ENCODE measurements at places on chromosomes 16 and 17. TPM values are rescaled to one million over a fixed set of nuclear protein-coding genes. Genes with fewer than 3 reads are reported as not detected.

- peak; percentile 96 for DNase-seq
These were observed 17.0 kb downstream of the CAVIN1 start for GRCh38 chr17:42405963-42406495.

DNA sequence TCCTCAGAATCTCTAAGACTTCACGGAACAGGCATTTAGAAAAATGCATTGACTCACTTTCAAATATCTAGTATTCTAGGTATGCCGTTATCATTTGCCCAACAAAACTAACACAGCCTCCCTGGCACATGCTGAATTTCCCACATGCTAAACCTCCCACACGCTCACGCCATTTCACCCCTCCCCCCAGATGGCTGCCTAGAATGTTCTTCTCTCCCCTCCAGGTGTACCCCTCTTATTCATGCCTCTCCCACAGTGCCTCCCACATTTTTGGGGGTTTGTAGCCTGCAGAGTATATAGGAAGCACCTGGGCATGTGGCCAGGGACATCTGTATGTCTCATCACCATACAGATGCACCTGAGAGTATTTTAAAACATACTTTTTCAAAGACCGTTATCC, 38.2 kb upstream of the ICAM2 start:
- DNase-seq = no peak

GRCh38 chr16:61233713-61234112, 802.5 kb downstream of the CDH8 start:
- no peak for DNase-seq

DNA sequence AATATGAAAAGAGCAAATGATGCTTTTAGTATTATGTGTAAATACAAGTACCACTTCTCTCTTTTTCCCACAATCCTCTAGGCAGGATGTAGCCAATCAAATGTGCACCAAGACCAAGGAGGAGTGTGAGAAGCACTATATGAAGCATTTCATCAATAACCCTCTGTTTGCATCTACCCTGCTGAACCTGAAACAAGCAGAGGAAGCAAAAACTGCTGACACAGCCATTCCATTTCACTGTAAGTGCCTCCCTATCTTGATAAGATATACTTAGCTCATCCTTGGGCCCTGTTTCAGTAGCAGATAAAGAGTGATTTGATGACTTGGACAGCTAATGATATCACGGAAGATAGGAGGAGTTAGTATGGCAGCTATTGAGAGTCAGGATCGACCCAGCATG, 33.7 kb downstream of the TADA2A start:
- no peak for DNase-seq

DNA sequence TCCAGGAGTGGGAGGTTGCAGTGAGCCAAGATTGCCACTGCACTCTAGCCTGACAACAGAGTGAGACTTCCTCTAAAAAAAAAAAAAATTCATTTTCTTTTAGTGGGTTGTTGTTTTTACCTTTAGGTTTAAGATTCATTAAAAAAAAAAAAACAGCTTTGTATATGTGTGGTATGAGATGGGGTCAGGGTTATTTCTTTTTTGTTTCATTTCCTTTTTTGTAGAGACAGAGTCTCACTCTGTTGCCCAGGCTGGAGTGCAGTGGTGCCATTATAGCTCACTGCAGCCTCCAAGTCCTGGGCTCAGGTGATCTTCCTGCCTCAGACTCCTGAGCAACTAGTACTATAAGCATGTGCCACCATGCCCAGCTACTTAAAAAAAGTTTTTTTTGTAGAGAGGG, 47.0 kb downstream of the BCAS3 start:
- DNase-seq = no peak

DNA sequence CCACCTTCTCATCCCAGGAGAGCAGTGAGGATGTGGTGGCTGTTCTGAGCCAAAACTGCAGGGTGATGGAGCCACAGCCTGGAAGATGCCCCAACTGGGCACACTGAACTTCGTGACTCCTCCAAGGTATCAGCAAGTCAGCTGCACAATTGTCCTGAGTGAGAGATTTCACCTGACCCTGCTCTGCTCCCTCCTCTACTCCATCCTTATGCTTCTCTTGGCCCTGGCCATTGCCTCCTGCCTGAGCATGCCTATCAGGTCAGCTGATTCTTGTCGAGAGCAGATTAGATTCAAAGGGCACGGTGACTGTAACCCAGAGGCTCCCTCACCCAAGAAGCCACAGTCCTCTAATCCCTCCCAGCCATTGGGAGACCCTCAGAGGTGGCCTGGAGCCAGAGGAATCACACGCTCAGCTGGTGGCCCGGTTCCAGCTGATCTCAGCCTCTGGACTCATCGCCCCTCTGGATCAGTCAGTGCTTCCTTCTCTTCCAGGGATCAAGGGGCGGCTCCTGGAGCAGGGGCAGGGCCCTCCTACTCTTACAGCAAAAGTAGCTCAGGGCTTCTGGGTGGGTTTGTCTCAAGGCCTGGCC, 7.0 kb upstream of the CYB561 start:
- DNase-seq = no peak

- DNase-seq = no peak
These were observed 16.7 kb downstream of the DNAJC7 start for GRCh38 chr17:42000413-42001133.

Gene POLR3K
- 3.8 TPM for total RNA-seq

Measured in esophagus muscularis mucosa (tissue), 4 donors.